ENCODE measurements at places on chromosomes 4 and X.

DNA sequence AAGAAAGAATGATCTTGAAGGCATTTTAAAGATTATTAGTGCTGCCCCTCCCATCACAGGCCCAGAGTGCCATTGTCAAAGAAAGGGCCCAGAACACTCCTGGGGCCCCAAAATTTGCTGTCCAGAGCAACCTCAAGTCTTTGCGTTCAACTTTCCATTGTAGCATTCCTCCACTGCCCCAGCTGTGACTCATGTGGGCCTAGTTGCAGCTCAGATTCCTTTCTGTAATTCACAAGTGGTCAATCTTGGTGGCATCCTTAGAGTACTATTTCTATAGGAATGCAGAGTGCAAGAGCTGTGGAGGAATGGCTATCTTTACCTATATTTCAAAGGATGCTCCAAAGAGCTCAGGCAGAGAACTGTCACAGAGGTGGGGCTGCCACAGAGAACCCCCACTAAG, 1500.8 kb upstream of the IGFBP7 start:
- no peak for DNase-seq

DNA sequence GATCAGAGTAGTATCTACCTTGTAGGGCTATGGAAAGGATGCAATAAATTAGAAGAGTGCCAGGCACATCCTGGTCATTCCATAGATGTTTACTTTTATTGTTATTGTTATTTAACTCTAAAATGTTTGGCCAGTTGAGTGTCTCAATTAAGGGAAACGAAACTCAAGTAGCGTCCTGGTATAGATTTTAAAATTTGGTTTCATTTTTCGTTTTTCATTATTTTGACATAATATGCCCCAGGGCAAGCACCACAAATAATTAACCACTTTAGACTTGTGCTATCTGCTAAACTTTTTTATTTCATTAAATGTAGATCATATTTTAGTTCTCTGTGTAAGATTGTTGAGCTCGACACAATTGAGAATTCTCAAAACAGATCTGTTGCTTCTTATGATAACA, 179.7 kb upstream of the PRPS2 start:
- DNase-seq: no peak

DNA sequence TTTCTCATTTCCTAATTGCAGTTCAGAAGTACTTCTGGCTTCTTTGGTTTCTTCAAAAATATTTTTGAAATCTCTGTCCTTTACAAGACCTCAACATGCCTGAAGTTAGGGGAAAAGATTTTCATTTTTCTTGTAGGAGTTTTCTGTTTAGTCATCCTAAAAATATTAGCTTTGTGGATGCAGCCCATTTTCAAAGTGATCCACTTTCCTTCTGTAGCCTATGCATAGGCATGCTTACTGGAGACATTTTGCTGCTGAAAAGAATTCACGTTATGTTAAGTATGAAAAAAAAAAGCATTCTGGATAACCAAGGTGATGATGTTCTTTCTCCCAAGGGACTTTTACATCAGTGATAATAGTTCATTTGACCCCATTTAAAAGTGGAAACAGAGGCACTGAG, 245.6 kb downstream of the THOC2 start:
- no peak for DNase-seq

DNA sequence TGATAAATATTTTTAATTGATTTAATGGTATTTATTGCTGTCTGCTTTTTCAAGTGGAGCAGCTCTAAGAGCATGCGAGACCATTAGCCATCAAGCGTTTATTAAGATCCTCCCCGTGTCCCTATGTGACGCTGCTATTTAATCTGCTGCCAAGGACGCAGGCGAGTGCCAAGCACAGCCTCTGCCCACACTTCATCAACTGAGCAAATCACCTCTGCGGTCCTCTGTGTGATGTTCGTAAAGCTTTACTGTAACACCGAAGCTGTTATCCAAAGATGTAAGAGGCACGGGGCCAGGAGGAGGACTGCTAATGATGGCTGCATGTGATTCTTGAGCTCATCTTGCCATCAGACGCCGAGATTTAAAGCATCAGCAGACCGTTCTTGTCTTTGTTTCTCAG, 79.5 kb downstream of the STOX2 start:
- no peak for DNase-seq

DNA sequence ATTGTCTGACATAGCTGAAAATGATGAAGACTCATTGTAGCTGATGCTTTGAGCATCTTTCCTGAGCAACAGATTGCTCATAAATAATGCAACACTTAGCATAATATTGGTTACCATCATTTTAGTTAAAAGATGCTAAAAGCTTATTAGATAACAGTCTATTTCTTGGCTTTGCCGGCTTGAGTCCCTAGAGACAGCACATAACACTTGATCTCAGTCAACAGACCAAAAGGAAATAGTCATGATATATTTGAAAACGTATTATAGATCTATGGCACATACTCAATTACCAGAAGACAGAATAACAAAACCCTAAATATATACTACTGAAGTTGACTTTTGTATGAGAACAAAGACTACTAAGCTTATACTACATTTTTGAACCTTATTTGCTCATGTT, 846.7 kb upstream of the EPHA5 start:
- no peak for DNase-seq

DNA sequence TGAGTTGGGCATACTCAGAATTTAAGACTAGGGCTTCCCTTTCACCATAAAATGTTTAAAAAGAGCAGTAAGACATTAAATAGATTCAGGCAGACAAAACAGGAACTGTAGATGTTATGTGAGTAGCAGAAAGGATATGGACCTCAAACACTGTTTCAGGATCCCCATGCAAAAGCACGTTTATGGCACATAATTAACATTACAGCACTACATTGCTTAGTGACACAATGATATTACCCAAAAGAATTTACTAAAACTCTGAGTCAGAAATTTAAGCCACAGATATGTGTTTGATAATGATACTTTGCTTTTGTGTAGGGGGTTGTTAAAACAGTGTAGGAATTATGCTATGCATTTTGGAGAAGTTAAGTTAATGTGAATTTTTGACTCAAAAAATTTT, 266.3 kb downstream of the PDGFC start:
- DNase-seq: no peak
